Activated CD4-positive, alpha-beta memory T cell treated with anti-CD3 and anti-CD28 coated beads, Interleukin-2, amount 10 ng/mL, durations not matched to agents 7 days and 5 days (primary cell): ENCODE measurements at places on chromosomes 11 and 22. TPM values are rescaled to one million over a fixed set of nuclear protein-coding genes. Genes with fewer than 3 reads are reported as not detected.

GRCh38 chr11:66345316-66345649, 379 bp upstream of the BRMS1 start:
- H3K4me1 ChIP-seq, result peaks cover 51% of the 10 kb centered on the region
- peak overlapping the region; percentile 96 for H3K4me3 ChIP-seq
- peaks cover 28% of the 10 kb centered on the region for H3K36me3 ChIP-seq
- H3K27me3 ChIP-seq, result no peaks in the 10 kb centered on the region
- no peak for DNase-seq

- H3K4me1 ChIP-seq, result peaks cover 28% of the 10 kb centered on the region
- H3K27me3 ChIP-seq, result no peaks in the 10 kb centered on the region
- peaks cover 19% of the 10 kb centered on the region for H3K36me3 ChIP-seq
These were observed 444 bp downstream of the CWF19L2 start for GRCh38 chr11:107457205-107457557.

The MPZL2 gene
- total RNA-seq, result 3.8 TPM

The CCDC87 gene
- total RNA-seq, result not detected

DNA sequence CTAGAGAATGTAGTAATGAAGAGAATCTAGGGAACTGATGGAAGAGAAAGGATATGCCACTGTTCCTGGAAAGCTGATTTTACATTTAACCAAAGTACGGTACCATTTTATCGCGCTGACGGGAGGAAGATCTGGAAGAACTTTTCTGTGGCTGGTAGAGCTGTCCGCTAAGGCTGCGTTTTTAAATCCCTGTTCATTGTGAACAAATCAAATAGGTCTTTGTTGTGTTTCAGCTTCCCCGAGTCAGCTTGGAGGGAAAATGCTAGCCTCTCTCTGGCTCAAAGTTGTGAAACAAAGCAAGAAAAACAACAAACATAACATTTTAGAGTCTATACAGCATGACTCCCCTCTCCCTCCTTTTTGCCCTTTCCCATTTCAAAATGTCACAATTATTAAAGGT, 34.4 kb downstream of the FBXO7 start:
- no peak for DNase-seq
- H3K36me3 ChIP-seq, result no peaks in the 10 kb centered on the region
- H3K27ac ChIP-seq, result no peak overlapping the region
- H3K4me3 ChIP-seq, result no peak overlapping the region
